ENCODE measurements at places on chromosomes 4 and X. TPM values are rescaled to one million over a fixed set of nuclear protein-coding genes. Genes with fewer than 3 reads are reported as not detected.

POU4F2 gene
- total RNA-seq: not detected

TCEAL1 gene
- 22.4 TPM for total RNA-seq

P2RY8 gene
- total RNA-seq: not detected

TAF1 gene
- total RNA-seq: 38.2 TPM

DNAAF6 gene
- total RNA-seq: not detected

NUDT10 gene
- total RNA-seq: 0.43 TPM

GPC4 gene
- total RNA-seq: 0.07 TPM

WDR45 gene
- total RNA-seq: 25.7 TPM

ZFP92 gene
- 1.5 TPM for total RNA-seq

CSN1S1 gene
- total RNA-seq: not detected

HMGN5 gene
- 2.7 TPM for total RNA-seq

NWD2 gene
- total RNA-seq: not detected

AKAP4 gene
- total RNA-seq: not detected

ZCCHC12 gene
- total RNA-seq: not detected

ANAPC10 gene
- 29.0 TPM for total RNA-seq

MAGEB6 gene
- total RNA-seq: not detected

ASB12 gene
- total RNA-seq: 0.14 TPM

S100P gene
- total RNA-seq: not detected

ARHGEF9 gene
- 11.8 TPM for total RNA-seq

DRP2 gene
- 0.80 TPM for total RNA-seq

NRK gene
- total RNA-seq: 5.3 TPM

TMEM47 gene
- 67.2 TPM for total RNA-seq

ARX gene
- total RNA-seq: not detected

RIPPLY1 gene
- not detected for total RNA-seq

FAM236C gene
- not detected for total RNA-seq

CFAP47 gene
- 0.13 TPM for total RNA-seq

BTK gene
- total RNA-seq: 0.14 TPM

GLOD5 gene
- not detected for total RNA-seq

NOX1 gene
- total RNA-seq: not detected

TBL1X gene
- total RNA-seq: 28.1 TPM

C4orf51 gene
- total RNA-seq: not detected

GATA1 gene
- not detected for total RNA-seq

BCOR gene
- 19.5 TPM for total RNA-seq

CTAG1B gene
- total RNA-seq: not detected

KCTD8 gene
- 0.22 TPM for total RNA-seq

PACRGL gene
- total RNA-seq: 27.0 TPM

PRMT9 gene
- total RNA-seq: 12.0 TPM

STS gene
- 9.5 TPM for total RNA-seq

TCEANC gene
- 1.4 TPM for total RNA-seq

COQ2 gene
- total RNA-seq: 27.8 TPM

SOWAHB gene
- not detected for total RNA-seq

SEL1L3 gene
- total RNA-seq: 174 TPM

All from thoracic aorta endothelial cell (primary cell).